Urinary bladder (tissue), 4 donors: ENCODE measurements at places on chromosomes 7 and 10. TPM values are rescaled to one million over a fixed set of nuclear protein-coding genes. Genes with fewer than 3 reads are reported as not detected.

GRCh38 chr7:38451840-38452239 is 178.4 kb upstream of the TARP start:
- no peak for DNase-seq

DNA sequence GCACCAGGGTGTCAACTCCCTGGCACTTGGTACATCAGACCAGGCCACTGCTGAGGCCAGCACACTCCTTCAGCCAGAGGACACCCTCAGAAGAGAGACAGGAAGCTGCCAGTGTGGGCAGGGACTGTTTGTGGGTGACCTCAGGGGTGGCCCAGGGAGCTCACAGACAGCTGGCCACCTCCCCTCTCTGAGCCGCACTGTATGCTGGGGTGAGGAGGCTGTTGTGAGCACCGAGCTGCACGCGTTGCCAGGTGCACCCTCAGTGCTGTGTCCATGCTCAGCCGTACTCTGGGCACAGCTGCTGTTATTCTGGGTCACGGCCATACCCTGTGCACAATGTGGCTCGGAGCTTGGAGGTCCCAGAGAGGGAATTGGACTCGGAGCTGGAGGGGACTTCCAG is 61.5 kb upstream of the NANOS1 start:
- no peak for DNase-seq

- DNase-seq = no peak
Measured at GRCh38 chr7:130350945-130351790, 6.6 kb downstream of the CPA5 start.

SPDYE2B gene
- not detected for polyA plus RNA-seq

FKBP9 gene
- 75.1 TPM for polyA plus RNA-seq

AKR1C8 gene
- not detected for polyA plus RNA-seq

GRCh38 chr10:72170263-72170662 is 45.5 kb upstream of the ANAPC16 start:
- DNase-seq = no peak

EN2 gene
- 0.06 TPM for polyA plus RNA-seq

DNA sequence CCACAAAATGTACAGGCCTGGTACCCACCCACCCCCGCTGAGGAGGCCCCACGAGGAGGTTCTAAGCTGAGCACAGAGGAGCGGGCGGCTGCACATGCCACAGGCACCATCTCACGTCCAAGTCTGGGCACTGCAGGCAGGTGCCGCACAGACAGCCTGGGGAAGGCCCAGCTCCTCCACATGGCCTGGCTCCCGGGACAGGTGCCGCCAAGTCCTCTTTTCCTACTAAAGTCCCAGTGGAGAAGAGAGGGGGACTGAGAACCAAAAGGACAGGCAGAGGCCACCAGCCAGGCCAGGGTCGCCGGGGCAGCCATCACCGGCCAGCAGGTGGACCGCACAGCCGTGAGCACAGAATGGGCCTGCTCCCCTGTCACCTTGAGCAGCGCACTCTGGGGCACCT is 91.1 kb downstream of the MAD1L1 start:
- DNase-seq = no peak
